Cortex of kidney (tissue), 1 donor: ENCODE measurements at places on chromosomes 3 and 15.

DNA sequence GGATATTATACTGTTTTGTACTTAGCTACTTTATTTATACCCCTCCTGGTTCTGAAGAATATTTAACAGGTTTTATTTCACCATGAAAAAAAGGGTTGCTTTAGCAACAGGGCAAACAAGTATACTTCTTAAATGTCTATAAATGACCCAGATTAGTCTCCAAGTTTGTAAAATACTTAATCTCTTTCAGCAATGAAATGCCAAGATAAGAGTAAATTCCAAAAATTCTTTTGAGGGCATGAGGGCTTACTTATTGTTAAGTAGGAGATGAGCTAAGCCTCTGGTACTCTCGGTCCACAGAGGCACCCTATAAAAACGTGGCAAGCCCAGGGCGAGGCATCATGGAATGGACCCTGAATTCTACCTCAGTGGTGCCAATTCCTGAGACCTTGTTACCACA, 264.8 kb upstream of the NSMCE3 start:
- no peak for DNase-seq

- DNase-seq: no peak
Observed at GRCh38 chr3:15601046-15601398, 347 bp downstream of the HACL1 start.

DNA sequence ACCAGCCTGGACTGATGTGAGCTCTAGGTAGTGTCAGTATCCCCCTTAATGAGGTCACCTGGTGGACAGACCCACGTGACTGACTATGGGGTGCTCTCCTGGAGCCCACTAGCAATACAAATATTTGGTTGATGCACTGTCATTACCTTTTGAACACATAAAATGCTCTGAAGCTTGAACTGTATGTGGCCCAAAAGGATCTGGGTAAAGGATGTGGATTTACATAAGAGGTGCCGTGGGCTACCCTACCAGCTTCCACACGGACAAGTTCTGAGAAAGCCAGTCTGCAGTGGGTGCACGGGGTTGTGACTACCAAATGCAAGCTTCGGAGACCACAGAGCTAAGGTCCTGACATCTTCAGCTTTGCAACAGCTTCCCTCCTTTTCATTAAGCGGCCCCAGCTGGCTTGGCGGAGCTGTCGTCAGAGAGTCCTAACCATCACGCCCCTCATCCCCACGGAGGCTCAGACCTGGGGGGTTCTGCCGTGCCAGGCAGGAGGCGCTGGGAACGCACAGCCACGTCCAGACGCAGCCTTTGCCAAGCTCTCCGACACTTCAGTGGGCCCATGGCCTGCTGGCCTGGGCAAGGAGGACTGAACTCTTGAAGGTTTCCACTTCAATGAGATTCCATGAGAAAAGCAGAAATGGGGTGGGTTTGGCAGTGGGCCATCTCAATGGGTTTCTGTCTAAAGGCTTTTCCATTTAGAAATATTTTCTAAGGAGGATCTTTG, 228.3 kb downstream of the ADAMTS17 start:
- DNase-seq: no peak

DNA sequence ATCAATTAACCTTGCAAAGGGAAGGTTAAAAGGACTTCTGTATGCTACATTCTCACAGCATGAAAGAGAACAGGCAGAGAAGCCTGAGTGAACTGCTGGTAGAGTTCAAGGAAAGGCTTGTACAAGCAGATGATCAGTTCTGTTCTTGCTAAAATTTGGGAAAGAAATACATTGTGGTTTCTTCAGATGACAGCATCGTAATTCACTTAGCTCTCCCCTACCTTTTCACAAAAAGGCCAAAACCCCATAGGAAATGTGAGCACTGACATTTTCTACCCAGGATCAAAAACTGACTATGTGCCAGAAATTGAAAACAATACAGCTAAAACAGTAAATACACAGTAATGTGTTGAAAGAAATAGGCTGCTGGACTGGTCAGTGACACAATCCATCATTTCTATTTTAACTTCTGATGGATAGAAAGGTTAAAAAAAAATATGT, 216.4 kb downstream of the DPH6 start:
- no peak for DNase-seq

- DNase-seq: no peak
Observed at GRCh38 chr3:117486719-117487716, 777.4 kb downstream of the TUSC7 start.

- DNase-seq: no peak
Observed at GRCh38 chr15:69748576-69749185, 296.1 kb downstream of the RPLP1 start.

DNA sequence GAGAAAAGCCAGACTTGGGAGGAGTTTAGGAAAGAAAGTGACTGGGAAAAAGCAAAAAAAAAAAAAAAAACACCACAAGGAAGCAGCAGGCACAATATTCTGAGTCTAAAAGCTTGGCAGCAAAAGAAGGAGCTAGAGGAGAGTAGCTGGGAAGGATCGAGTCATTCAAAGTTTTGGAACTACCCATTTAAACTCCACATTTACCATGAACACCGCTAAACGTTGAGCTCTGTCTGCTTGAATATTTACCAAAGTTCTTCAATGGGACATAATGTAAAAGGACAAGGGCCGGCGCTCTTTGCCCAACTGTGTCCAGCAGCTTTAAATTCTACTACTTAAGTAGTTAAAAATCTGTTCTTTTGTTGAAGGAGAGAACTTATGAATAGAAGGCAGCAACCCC, 481.9 kb downstream of the FOXP1 start:
- no peak for DNase-seq

GRCh38 chr15:31362886-31363285, 36.3 kb downstream of the KLF13 start:
- DNase-seq: no peak

GRCh38 chr15:48478581-48478980, 147.4 kb downstream of the DUT start:
- no peak for DNase-seq

DNA sequence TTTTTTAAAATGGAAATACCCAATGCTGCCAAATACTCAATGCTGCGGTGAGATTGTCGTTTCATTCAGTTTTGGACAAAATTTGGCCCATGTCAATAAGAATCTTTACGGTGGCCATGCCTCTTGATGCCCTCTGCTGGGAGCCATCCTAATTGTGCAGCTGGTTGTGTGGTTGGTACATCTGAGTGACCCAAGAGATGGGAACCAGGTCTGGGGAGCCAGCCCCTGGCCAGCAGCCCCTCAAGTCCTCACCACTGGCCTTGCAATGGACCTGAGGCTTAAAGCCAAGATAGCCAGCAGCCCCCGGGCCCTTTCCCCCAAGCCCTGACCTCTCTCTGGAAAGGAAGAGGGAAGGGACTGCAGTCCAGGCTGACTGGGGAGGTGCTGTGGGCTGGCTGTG, 36.4 kb upstream of the ESYT3 start:
- no peak for DNase-seq

DNA sequence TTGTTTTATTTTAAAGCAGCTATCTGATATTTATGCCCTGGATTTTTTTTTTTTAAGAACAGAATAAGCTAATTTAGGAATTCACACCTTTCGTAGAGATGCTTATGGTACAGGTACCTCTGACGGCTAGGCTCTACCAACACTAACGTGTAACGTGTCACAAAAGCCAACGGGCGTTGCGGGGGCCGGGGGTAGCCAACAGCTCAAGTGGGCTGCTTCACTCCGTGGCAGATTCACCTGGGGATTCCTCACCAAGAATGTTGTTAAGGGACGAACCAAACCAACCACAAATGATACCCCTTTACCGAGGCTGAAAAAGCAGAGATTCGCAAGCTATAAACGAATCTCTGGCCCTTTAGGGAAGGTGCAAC, 1.0 kb downstream of the TMCC1 start:
- DNase-seq: no peak

DNA sequence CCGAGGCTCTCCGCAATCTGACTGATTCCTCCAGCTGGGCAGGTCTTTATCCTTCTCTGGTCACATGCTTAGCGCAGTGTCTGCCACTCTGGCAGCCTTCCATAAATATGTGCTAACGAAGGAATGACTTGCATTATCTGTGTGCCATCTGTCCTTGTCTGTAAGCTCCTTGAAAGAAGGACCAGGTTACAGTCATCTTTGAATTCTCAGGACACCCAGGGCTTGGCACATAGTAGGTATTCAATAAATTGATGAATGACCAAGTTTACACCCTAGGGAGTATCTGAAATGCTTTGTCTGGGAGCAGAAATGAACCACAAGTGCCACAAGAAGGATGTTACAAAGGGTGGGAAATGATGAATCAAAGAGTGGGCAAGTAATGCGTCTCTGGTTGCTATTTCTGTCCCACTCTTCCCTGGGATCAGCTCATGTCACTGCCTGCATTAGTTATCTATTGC, 16.5 kb upstream of the FAM3D start:
- no peak for DNase-seq

- no peak for DNase-seq
Observed at GRCh38 chr3:78941587-78941986, 826.2 kb downstream of the ROBO1 start.

- DNase-seq: no peak
Observed at GRCh38 chr3:155604126-155604525, 140.7 kb downstream of the PLCH1 start.

GRCh38 chr3:85706130-85706529, 747.3 kb downstream of the CADM2 start:
- no peak for DNase-seq
